B cell (primary cell): ENCODE measurements at places on chromosomes 6 and 20.
A peak's percentile ranks its signal among the peaks of the same experiment; 100 is the strongest.

GRCh38 chr6:19691465-19692167 is 145.6 kb upstream of the ID4 start:
- DNase-seq = no peak

GRCh38 chr6:11822346-11822745 is 43.7 kb upstream of the ADTRP start:
- peak; percentile 51 for DNase-seq

- DNase-seq = no peak
Measured at GRCh38 chr6:157328108-157328692, 4.9 kb upstream of the TMEM242 start.

- peak; percentile 75 for DNase-seq
Measured at GRCh38 chr6:157381631-157382621, 936 bp downstream of the ZDHHC14 start.

DNA sequence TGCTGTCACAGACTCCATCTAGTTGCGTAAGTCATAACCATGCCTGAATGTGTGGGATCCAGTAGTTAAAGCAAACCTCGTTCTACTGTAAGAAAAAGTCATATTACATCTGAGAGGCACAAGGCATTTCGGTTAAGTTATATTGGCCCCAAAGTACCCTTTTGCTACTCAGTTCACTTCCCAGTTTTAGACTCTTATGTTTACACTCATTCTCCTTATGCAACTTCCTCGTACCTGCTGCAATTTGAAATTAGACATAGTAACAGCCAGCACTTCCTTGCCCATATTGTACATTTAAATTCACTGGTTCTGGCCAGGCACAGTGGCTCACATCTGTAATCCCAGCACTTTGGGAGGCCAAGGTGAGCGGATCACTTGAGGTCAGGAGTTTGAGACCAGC is 37.0 kb downstream of the PEX7 start:
- DNase-seq = no peak

DNA sequence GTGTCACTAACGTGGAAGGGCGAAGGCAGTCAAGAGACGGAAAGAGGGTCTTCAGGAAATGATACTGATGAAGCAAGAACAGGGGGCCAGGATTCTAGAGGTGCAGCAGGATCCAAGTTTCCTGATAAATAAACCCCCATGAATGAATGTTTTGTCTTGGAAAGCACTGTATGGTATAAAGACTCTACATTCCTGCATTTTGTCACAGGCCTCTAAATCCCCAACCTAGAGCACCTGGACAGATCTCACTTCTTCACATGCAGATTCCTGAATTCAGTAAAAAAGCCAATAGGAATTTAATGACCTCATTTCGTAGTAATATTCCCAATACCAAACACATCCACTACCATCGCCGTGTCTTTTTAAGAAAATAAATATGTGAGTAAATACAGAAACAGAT is 577.8 kb downstream of the PRKN start:
- no peak for DNase-seq

DNA sequence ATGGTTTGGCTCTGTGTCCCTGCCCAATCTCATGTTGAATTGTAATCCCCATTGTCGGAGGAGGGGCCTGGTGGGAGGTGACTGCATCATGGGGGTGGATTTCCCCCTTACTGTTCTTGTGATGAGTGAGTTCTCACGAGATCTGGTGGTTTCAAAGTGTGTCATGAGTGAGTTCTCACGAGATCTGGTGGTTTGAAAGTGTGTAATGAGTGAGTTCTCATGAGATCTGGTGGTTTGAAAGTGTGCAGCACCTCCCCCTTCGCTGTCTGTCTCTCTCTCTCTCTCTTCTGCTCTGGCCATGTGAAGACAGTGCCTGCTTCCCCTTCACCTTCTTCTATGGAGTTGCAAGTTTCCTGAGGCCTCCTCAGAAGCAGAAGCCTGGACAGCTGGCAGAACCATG is 87.6 kb downstream of the MYLK4 start:
- no peak for DNase-seq

DNA sequence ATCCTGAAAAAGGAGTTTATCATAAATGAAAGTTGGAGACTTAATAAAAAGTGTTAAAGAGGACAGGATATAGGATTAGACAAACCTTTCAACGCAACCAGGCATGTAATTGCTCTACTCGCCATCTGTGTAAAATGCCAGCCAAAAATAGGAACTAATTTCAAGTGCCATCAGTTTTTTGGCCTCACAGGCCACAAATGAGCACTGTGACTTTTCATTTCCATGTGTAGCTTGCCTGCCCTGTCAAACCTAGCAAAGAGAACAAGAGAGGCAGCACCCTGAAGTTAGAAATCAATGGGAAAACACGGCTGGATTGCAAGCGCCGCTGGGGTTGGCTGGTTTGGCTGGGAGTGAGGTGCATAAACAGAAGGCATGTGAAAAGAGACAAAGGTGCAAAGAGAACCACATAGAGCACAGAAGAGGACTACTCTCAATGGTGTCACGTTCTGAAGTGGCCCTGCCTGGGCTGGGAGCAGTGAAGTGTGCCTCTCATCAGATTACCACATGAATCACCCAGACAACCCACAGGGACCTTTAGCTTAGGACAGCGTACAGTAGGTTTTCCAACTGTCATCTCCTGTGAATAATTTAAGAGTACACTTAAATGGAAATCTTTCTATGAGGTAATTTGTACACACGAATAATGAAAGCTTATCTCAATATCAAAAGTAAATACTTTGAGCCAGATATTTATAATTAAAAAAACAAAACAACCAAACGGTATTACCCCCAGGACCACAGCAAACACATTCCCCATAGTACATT is 78.0 kb upstream of the NHSL1 start:
- no peak for DNase-seq

- no peak for DNase-seq
Measured at GRCh38 chr20:64140061-64140931, 24.0 kb upstream of the MYT1 start.

DNA sequence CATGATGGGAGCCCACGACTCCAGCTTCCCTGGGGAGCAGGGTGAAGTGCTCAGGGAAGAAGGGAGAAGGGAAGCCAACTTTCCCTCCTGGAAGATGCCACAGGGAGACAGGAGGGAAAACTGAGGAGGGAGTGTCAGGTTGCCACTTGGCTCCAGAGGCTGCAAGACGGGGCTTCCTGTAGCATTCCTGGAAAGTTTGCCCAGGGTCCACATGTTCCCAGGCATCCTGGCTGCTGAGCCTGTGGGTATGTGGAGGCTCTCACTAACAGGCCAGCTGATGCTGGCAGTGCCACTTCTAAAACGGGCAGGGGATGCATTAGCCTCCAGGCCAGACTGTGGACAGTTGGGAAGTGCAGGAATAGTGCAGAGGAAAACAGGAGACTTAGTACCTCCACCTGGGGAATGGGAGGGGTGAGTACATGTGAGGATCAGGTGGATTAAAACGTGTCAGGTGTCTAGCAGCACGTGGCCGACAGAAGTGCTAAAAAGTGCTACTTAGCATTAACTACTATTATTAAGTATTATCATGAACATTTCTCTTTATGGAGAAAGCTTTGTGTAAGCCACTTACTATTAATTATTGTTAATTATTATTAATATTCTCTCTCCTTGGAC is 33.2 kb downstream of the BANF2 start:
- no peak for DNase-seq

DNA sequence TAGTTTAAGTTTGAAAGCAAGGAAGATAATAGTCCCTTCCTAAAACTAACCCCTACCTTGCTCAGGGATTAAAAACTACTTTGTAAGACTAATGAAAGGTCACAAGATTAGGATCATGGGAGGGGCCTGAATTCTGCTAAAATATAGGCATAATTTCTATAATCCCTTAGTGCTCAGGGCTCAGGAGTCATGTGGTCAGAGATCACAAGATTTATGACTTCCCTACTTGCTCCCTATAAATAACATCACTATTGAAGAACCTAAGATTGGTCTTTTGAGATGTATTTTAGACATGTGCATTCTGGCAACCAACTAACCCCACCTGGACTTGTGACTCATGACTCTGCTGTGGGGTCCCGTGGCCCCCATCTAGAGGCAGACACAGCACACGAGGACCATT is 81.1 kb downstream of the STMND1 start:
- DNase-seq = no peak

- DNase-seq = no peak
Measured at GRCh38 chr6:148648754-148649453, 97.9 kb upstream of the UST start.

- DNase-seq = no peak
Measured at GRCh38 chr6:137542713-137543112, 48.5 kb upstream of the OLIG3 start.

- peak; percentile 10 for DNase-seq
Measured at GRCh38 chr6:87378947-87379346, 28.8 kb upstream of the CFAP206 start.

- no peak for DNase-seq
Measured at GRCh38 chr6:41098366-41098765, 25.6 kb downstream of the NFYA start.

DNA sequence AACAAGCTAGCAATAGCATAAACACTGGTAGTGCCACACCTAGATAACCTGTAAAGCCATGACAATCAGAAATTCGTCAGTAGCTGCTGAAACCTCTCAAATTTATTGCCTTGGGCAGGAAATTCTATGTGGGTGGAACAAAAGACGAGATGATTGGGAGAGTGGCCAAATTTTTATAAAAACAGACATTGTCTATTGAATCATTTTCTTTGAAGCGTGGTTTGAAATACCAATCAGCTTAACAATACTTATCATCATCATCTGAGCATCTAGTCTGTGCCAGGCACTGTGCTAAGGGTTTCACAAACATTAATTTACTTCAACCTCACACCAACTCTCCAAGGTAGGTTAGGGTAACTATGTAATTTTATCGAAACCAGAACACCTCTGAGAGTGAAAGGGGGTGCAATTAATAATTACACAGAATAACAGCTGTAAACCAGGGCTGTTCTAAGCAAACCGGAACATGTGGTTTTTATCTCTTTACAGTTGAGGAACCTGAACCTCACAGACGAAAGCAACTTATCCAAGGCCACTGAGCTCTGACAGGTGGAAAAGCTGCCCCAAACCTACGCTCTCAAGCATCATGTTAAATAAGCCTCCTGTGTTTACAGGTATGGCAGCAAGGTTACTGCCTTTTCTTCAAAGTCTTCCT is 43.4 kb downstream of the NHSL1 start:
- DNase-seq = peak; percentile 70

DNA sequence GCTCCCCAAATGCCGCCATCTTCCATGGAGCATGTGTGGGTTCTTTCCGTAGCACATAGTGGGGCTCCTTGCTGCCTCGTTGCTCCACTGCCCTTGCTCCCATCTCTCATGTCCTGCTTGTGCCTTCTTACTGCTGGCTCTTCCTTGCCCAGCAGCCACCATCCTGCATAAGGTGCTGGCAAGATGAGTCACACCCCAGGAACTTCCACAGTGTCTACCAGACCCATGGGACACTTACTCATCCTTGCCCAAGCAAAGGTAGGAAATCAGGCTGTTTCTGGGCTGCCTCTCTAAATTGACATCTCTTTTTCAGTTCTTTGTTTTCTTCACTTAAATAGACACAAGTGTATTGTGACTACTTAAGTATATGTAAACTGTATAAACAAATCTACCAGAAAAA is 39.4 kb upstream of the RGS17 start:
- DNase-seq = no peak

GRCh38 chr6:41430875-41431274 is 95.5 kb downstream of the NCR2 start:
- no peak for DNase-seq

DNA sequence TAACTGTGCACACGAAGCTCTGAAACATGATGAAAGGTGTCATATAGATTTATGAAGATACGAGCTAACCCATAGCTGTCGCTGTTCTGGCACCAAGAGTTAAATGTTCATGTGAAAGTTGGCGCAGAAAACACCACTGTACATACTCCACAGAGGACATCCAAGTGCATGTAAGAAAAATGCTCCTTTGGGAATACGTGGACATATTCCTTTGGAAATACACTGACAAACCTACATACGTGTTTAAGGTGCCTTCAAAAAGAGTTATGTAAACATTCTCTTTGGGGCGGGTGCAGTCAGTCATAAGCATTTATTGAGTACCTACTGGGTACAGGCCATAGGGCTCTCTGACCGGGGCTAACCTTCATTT is 723 bp upstream of the ARID1B start:
- peak; percentile 62 for DNase-seq

GRCh38 chr6:16420715-16421461 is 182.5 kb downstream of the GMPR start:
- DNase-seq = peak; percentile 85

DNA sequence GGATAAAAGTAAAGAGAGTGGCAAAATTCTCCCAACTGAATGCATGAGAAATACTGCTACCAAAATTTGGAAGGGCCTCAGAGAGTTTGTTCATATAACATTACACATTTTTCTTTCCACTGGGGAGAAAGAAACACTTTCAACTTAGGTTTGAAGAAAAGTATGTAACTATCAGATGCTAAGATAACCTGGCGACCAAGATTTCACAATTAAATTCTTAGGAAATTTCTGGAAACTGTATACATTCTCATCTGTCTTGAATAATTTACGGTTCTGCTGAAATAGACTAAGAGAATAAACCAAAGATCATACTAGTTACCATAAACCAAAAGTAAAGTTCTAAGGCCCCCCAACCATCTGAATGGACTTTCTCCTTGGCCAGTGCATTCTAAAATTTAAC is 413.0 kb upstream of the RUNX2 start:
- no peak for DNase-seq

GRCh38 chr6:14641423-14642135 is 524.0 kb downstream of the CD83 start:
- no peak for DNase-seq

- DNase-seq = no peak
Measured at GRCh38 chr6:74967821-74968220, 238.0 kb downstream of the COL12A1 start.

- no peak for DNase-seq
Measured at GRCh38 chr20:56454754-56455153, 13.7 kb upstream of the RTF2 start.

GRCh38 chr6:117615750-117616390 is 13.6 kb upstream of the GOPC start:
- no peak for DNase-seq

- no peak for DNase-seq
Measured at GRCh38 chr6:15001326-15001910, 244.5 kb upstream of the JARID2 start.

DNA sequence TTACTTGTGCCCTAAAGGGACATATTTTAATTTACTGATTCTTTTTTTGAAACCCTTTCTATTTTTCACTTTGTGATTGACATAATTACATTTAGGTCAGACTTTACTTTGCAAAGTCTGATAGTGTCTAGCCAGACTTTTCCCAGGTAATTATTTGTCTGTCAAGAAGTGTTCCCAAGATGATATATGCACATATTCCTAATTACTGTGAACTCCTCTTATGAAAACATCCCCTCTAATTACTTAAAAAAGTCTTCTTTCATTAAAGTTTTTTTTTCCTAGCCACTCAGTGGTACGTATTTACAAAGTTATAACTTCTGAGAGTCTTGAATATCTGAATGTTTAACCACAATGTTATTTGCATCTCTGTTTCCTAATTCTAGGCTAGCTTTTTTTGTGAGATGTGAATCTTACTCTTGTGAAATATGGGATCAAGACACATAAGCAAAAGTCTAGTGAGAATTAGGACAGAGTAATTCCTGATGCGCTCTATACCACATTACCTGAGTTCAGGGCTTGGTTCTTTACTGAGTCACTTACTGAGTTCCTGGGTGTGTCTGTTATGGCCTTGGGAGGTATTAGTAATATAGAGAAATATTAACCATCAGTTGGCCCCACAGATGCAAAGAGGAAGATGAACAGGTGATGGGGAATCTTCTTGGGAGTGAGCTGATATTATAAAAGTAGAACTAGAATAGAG is 27.9 kb downstream of the FAM83B start:
- DNase-seq = no peak

- DNase-seq = no peak
Measured at GRCh38 chr6:168129292-168130167, 50.5 kb upstream of the FRMD1 start.
